Activated CD4-positive, alpha-beta T cell treated with anti-CD3 and anti-CD28 coated beads, Interleukin-2, Interleukin-6, amounts not matched to agents 100 ng/mL and 50 ng/mL, durations not matched to agents 16 hours and 8 hours (primary cell): ENCODE measurements at places on chromosomes 1 and 21.

GRCh38 chr21:39346671-39347331 lies 2.1 kb downstream of the HMGN1 start:
- no peak for DNase-seq

DNA sequence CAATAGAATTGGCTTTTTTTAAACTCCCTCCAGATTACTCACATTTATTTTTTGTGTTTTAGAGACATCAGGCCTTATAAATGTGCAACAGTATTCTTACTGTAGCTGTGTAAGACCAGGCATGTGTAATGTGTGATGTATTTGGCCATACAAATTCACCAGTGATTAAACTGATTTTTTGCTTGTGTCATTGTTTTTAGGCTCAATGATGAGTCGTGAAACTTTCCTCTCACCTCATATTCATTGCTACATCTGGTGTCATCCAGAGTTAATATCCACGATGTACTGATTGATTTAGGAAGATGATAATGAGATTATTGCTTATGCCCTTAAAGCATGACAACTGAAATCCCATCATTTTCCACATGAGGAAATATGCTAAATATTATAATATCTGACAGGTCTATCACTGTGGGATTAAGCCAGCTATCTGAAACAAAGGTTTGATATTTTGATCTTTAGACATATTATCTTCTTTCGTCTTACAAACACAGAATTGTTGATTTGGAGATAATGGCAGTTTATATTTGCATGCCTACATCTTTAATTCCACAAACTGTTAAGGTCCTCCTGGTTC lies 487.9 kb downstream of the PTBP2 start:
- DNase-seq: no peak

DNA sequence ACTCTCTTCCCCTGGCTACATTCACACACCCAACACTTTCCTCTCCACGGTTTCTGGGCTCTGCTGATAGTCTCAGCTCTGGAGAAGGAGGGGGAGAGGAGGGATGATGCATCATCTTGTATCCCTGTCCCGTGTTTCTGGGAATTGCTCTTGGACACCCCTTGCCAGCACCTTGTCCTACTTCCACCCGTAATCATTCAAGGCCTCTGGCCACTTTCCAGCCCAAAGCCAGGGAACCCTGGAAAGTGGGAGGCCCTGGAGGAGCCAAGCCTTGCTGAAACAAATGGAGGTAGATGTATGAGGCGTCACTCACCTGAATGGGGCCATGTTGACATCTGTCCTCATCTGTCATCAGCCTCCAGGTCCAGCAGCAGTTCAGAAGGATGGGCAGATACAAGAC lies 4.4 kb downstream of the PLEKHO1 start:
- no peak for DNase-seq

DNA sequence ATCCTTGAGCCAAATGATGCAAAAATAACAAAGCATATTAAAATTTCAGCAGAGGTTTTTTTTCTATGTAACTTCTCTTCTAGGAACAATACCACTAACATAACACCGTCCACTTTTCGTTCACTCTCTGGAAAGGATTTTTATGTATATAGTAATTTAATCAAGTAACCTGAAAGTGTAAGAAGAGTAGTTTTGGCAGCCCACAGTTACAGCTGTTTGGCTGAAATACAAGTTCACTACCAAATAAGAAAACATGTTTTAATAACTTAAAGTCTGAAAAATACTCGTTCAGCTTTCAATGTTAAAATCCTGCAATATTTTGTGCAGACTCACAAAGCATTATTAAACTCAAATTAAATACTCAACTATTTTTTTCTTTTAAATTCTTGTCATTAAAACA lies 896.8 kb upstream of the ADGRL4 start:
- no peak for DNase-seq

- DNase-seq: no peak
Observed at GRCh38 chr1:181660621-181661020, 177.3 kb downstream of the CACNA1E start.

DNA sequence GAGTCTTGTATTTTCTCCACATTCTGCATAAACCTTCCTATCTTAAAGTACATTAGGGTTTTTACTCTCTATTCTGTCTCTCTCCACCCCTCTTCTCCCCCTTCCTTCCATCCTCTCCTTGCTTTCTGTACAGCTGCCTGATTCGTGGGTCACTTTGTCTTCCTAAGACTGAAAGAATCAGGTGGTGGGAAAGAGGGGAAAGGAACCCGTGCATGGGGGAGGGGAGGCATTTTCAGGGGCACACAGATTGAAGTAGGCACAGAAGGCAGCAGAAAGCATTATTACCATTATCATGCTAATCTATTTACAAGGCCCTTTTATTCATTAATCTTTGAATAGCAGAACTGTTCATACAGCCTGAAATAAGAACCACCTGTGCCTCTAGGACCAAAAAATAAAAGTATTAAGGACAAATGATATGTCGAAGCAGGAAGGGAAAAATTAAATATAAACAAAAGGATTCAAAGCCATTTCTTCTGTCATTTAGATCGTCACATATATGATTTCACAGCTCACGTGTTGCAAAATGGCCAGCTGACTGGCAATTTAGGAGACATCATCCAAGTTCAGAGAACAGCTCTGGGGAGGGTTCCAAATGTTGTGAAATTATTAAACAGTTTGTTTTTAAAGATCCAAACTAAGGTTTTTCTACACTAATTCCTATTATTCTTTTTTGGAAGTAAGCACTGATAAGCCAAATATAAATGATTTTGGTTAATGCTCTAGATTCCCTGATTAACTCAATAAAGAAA lies 154.6 kb downstream of the PBX1 start:
- no peak for DNase-seq

DNA sequence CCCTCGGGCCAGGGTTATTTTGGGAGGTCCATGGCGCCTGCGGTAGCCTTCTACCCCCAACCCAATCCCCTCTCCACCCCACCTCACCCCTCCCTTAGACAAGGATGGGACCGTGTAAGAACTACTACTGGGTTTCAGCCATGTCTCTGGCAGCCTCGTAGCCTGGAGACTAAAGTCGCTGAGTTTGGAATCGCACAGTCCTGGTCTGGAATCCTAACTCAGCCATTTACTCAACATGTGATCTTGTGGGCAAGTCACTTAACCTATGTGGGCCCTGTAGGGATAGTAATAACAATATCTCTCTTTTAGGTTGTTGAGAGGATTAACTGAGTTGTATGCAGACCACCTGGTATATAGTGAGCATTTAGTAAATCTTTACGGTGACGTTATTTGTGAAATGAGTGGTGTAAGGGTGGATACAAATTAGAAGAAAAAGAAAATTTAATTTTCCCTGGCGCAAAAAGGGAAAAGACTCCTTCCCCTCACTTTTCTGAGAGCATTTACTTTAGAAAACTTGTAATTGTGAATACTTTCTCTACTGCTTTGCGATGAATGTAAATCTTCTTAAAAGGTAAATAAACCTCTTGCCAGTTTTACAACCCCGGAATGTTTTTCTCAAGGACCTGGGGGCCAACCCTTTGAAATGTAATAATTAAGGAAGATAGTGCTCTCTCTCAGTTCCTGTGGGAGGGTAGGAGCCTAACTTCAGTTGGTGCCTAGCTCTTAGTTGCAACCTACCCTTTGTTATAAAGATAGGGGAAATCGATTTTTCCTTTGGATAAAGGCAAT lies 615 bp upstream of the MRPS15 start:
- DNase-seq: peak; percentile 47

DNA sequence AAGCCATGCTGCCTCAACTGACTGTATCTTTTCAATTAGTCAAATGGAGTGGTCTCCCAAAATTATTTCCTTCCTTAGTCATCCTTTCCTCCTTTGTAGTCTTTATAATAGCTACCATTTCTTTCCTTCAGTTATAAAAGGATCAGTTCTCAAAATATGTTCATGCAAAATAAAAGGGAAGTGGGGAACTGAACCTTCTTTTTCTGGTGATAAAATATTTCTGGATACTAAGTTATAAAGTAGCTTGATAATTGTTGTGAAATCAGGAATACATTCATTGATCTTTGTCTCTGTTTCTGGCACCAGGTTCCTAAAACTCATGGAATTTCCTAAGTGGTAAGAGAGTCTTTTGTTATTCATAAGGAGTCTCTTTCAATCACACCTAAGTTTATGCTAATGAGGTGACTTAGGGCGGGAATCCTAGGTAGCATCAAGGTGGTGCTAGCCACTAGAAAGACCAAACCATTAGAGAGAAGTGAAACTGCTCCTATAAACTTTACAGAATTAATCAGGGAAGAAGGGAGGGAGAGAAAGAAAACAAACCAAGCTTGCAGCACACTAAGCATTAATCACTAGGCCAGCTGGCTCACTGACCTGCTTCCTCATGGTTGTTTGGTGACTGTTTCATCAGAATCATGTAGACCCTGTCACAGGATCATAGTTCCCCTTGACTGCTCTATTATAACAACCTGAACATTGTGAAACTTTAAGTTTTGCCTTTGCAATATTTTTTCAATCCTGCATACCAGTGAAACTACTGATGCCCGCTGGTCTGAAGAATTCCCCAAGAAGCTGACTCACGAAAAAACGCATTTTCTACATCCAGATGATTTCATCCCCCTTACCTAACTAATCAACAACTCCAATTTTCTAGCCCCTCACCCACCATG lies 161.6 kb upstream of the PTBP2 start:
- no peak for DNase-seq

DNA sequence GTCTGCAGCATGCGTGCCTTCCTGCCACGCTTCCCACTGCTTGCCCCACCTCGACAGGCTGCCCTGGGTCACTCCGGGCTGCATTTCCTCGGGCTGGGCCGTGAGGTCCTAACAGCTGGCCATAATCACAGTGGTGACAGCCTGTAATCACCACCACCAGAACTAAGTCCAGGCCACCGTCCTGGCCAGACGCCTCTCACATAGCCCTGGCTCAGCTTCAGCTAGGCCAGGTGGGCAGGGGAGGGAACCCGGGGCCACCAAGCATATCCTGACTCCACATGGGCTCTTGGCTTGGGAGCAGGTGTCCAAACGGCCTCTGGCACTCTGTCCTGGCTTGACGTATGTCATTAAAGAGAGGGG lies 229.5 kb downstream of the TRABD2B start:
- no peak for DNase-seq

DNA sequence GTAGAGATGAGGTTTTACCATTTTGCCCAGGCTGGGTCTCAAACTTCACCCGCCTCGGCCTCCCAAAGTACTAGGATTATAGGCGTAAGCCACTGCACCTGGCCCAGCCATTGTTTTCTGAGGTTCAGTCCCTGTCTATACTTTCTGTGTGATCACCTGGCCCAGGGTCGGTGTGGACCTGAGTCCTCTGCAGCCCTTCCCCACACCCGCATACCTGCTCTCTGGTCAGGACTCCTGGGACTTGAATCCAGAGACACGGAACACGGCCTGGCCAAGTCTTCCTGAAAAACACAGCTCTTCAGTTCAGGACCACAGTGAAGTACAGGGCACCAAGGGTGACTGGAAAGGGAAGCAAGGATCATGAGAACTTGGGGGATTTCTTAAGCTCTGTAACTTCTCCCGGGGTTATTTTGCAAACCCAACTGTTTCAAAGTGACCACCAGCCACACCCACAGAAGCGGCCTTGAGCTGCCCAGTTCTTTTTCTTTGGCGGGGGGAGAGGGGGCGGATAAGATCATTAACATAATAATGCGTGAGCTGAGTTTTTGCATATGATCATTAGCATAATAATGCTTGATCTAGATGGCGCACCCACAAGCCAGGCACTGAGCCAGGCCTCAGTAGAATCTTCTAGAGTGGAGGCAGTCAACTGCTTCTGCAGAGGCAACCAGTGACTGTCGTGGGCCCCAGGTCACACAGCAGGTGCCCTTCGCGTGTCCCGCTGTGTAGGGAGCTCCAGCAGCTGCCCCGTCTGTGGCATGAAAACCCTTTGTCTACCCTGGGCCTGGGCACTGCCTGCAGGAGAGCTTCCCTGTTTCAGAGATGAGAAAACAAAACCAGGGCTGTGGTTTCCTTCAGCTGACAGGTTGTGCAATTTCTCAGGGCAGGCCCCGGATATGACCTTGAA lies 1.7 kb upstream of the NADK start:
- DNase-seq: peak; percentile 90

DNA sequence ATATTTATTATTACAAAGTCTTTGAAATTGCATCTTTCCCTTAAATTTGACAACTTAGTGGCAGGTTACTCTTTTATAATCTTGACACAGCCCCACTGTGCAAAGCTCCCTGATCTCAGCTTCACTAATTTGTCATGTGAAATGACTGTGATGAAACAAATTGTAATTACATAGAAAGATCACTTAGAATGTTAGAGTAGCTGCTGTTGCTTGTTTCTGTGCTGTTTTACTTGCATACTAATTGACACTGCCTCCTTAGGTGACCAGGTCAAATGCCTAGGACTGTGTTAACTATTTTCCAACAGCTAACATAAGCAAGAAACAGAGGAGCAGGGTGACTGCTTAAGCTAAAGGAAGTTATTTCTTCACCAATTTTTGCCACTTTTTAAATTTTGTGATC lies 211.3 kb downstream of the ZNF326 start:
- no peak for DNase-seq

- no peak for DNase-seq
Observed at GRCh38 chr1:239617731-239618130, 231.4 kb downstream of the CHRM3 start.

DNA sequence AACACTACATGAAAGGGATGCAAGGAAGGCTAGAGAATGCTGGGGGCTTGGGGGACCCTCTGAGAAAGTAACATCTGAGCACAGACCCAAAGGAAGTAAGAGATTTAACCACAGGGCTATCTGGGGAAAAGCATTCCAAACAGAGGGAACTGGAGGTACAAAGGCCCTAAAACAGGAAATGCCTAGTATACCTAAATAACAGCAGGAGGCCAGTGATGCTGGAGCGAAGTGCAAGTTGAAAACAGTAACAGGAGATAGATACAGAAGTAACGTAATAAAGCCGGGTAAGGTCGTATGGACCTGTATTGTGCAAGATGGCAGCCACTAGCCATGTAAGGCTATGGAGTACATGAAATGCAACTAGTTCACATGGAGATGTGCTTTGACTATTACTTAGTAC lies 52.1 kb downstream of the CD34 start:
- no peak for DNase-seq
